Fibroblast of skin of left biceps (primary cell): ENCODE measurements at places on chromosomes 1 and 21.

DNA sequence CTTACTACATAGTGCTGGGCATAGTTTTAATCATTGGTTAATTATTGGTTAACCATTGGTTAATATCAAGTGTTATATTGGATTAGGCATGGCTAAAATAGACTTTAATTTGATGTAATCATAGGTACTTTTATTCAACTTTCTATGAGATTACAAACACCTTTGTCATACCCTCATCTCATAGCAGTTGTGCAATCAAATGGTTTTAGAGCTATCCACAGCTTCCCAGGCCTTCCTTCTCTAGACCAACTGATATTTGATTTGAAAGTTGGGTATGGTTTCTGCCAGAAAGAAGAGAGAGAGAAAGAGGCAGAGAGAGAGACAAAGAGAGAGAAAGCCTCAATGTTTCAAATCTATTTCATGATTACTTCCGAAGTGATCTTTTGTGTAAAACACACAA is 9.6 kb upstream of the RGS1 start:
- DNase-seq, result no peak

DNA sequence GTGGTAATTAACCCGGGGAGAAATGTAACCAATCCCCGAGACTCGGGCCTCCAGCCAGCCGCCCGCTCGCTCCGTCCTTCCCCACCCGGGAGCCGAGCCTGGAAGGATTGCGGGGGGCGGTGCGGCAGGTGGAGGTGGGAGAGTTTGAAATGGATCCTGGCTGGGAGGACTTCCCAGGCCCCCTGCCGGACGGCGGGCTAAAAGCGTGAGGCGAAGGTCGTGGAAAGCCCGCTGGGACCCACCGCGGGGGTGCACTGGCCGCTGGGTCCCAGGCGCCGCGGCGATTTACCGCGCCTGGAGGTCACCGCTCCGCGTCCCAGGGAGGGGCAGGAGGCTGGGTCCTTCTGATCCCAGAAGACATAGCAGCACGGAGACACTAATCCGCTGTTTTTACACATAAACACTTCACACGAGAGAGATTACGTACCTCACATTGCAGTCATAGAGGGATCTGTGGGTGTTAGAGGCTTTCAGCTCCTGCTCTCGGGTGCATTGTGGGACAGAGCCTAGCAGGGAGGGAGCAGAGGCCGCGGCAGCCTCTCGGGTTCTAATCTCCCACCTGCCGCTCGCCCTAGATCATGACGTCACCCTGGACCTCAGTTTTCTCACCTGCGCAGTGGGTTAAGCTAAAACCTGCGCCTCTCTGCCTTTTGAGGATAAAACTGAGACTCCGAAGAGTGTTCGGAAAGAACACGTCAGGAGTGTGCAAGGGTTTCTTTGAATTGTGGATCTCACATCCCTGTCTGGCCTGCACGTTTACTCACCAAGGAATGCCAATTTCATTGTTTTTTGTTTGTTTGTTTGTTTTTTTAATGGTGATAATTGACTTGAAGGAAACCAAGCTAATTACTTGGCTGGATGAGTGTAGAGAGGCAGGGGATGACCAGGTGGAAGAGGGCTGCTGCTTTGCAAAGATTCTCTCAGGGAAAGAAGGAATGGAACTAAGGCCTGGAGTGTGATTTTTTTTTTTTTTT is 17.1 kb upstream of the TMEM9 start:
- no peak for DNase-seq

DNA sequence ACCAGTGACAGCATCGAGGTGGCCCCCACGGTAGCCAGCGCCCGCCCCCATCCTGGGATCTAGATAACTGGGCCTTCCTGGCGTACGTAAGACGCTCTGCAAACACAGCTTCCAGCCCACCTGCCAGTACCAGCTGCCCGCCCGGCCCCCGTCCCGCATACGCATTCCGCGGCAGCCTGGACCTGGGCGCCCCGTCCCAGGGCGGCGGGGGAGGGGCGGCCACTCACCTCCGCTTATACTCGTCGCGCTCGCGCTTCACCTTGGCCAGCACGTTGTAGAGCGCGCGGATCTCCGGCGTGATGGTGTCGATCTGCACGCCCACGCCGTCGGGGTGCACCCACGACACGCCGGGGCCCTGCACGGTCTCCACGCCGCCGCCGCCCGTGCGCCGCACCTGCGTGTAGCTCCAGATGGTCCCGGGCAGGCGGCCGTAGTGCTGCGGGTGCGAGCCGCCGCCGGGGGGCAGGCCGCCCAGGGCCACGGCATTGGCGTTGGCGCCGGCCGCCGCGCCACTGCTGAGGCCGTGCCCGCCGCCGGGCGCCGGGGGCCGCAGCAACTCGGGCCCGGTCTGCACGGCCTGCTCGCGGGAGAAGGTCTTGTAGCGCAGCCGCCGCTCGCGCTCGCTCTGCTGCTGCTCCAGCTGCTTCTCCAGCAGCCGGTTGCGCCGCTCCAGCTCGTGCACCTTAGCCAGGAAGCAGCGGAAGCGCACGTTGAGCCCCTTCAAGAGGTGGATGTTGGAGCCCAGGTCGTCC is 859 bp downstream of the IFFO2 start:
- no peak for DNase-seq

DNA sequence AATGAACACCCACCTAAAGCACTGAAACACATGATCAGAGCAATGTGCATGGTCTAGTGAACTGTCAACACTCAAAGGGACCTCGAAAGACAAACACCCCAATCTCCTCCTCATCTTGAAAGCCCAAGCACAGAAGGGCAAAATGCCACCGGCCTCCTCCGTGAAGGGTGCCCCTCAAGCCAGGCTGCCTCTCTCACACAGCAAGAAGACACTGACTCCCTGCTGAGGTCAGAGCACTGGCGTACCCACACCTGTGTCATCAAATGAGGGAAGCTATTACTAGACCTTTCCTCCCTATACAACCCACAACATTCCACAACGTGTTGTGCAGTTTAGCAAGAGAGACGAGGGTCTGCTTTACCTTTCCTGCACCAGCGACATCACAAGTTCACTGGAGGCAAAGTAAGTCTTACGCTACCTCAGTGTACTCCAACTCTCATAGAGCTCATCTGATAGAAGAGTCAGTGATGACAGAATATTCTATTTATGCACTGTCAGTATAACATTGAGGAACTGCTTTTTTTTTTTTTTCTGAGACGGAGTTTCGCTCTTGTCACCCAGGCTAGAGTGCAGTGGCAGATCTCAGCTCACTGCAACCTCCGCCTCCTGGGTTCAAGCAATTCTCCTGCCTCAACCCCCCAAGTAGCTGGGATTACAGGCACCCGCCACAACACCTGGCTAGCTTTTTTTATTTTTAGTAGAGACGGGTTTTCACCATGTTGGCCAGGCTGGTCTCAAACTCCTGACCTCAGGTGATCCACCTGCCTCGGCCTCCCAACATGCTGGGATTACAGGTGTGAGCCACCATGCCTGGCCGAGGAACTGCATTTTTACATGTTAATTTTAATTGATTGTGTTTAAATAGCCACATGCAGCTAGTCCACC is 3.3 kb downstream of the SH3BP5L start:
- DNase-seq, result no peak
